Thyroid gland (tissue), 4 donors: ENCODE measurements at places on chromosomes 4 and X. TPM values are rescaled to one million over a fixed set of nuclear protein-coding genes. Genes with fewer than 3 reads are reported as not detected.

The CT83 gene
- not detected for total RNA-seq

DNA sequence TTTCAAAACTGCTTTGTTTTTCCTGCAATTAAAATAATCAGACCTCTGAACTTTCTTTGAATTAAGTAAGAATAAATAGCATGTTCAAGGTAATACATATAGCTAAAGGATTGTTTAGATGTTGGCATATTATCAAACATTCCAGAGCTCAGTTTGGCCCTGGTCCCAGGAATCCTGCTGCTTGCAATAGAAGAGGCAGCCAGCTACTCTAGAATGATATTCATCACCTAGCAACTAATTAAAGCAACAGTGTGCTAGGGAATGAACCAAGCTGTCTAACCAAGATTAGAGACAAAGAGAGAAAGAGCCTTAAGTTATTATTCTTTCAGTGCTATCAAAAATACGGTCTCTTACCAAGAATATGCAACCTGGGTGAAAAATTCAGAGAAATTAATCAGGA lies 460.9 kb downstream of the GABRG1 start:
- peak; percentile 82 for DNase-seq

GRCh38 chr4:128544272-128544671 lies 256.7 kb upstream of the PGRMC2 start:
- DNase-seq: no peak

- DNase-seq: no peak
These were observed 1.6 kb downstream of the MID2 start for GRCh38 chrX:107827030-107827831.

- DNase-seq: no peak
These were observed 77.4 kb downstream of the HPRT1 start for GRCh38 chrX:134537179-134537955.

GRCh38 chrX:39338583-39338982 lies 537.3 kb downstream of the MID1IP1 start:
- DNase-seq: no peak

- no peak for DNase-seq
These were observed 30.7 kb upstream of the RAPGEF2 start for GRCh38 chr4:159071969-159072765.
